ENCODE measurements at places on chromosomes 1 and 21.

GRCh38 chr1:43648876-43649477 lies 972 bp upstream of the KDM4A start:
- no peak for DNase-seq

DNA sequence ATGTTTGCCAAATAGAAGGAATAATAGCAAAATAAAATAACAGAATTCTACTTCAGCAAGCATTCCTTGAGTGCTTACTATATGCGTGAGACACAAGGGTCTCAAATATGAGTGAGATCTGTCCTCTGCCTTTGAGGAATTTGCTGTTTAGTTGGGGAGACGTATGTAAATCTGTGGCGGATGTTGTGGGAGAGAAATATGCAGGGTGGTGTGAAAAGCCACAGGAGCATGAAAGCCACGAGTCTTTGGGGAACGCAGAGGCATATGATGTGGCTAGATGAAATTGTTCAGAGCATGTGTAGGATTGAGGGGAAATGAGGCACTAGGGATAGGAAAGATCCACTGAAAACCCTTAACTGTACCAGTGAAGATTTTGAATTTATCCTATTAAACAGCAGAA lies 244.4 kb downstream of the PBX1 start:
- DNase-seq, result no peak

GRCh38 chr1:175765293-175765692 lies 21.9 kb upstream of the TNR start:
- DNase-seq, result no peak

DNA sequence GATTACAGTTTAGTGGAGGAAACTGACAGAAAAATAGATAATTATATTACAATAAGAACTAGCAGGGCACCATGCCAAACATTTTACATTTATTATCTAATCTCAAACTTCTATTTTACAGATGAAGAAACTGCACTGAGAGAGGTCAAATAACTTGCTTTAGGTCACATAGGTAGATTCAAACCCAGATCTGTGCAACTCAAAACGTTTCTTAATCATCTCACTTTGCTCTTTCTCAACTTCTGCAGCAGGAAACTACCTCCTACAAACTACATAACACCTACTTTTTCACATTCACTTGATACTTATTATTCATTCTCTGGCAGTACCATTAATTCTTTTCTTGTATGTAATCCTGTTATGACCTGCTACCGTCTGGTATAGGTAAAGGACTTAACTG lies 49.9 kb upstream of the BCL10 start:
- no peak for DNase-seq

- no peak for DNase-seq
Observed at GRCh38 chr21:30434033-30434631, 4.1 kb downstream of the KRTAP13-4 start.

- no peak for DNase-seq
Observed at GRCh38 chr21:33481314-33481943, 1.7 kb upstream of the TMEM50B start.

GRCh38 chr1:215005078-215005477 lies 77.5 kb upstream of the KCNK2 start:
- no peak for DNase-seq

DNA sequence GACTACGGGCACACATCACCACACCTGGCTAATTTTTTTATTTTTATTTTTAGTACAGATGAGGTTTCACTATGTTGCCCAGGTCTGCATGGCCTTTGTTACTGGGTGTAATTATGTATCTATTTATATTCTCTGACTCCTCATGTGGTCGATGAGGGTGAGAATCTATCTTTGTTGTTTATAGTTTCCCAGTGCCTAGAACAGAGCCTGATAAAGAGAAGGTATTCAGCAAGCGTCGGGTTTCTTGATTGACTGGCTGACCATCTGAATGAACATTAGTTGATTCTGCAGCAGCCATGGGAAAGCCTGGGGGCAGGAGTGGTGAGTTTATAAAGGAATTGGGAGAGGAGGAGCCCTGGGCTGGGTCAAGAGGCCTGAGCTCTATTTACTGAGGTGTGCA lies 28.5 kb downstream of the SERINC2 start:
- no peak for DNase-seq

- no peak for DNase-seq
Observed at GRCh38 chr1:57991289-57991688, 555.2 kb downstream of the OMA1 start.

- DNase-seq, result no peak
Observed at GRCh38 chr1:48831120-48831978, 54.7 kb upstream of the BEND5 start.

DNA sequence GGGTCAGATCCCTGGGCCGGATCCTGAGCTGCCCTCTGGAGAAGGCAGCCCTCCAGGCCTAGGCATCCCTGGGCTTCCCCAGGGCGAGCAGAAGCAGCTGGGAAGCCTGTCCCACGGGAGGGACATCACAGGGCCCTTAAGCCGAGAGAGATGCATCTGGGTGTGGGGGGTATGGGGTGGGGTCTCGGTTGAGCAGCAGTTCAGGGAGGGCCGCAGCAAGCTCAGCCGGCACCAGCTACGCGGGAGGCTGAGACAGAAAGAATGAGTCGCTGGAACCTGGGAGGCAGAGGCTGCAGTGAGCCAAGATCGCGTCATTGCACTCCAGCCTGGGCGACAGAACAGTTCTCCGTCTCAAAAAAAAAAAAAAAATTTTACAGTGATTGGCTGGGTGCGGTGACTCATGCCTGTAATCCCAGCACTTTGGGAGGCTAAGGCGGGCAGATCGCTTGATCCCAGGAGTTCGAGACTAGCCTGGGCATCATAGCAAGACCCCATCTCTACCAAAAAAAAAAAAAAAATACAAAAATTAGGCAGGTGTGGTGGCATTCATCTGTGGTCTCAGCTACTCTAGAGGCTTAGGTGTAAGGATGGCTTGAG lies 37.7 kb downstream of the RRP1 start:
- no peak for DNase-seq

DNA sequence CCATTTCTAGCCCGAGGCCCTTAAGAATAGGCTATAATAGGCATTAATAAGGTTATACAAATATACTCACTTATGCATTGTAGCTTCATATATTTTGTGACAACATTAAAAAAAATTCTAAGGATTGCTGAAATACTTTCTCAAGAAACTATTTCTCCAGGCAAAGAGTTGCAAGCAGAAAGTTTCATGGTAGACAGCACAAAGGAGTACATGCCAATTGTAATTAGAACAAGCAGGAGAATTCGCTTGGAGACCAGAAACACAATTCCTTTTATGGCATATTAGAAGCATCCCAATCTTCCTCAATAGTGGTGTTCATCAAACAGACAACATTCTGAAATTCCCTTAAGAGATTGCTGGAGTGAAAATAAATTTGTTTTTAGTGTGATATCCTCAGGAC lies 122.8 kb downstream of the CRB1 start:
- no peak for DNase-seq

DNA sequence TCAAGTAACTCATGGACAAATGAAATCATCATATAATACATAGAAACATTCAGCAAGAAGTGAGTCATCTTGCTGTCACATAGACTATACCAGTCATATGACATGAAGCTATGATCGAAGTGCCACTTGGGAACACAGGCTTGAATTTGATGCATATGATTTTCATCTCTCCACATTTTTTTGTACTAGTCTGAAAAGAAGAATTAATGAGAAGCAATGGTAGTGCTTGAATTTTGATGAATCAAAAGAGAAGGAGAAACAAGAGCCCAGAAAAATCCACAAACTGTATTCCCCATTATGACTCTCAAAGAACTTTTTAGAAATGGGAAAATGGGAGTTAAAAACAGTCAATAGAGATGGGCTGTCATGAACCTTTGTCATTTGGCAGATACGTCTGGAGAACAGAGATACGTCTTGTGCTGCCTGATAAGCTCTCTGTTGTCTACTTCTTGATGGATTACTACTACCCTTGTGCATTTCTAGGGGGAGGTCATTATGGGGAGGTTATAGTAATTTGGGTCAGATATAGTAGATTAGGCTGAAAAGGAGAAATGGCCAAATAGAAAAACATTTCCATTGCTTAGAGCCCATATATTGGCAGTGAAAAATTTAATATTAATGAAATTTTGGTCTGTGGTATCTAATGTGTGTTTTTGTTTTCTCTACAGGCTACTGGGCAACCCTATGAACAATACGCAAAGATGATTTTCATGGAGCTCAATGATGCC lies 8.0 kb upstream of the LEPR start:
- no peak for DNase-seq

DNA sequence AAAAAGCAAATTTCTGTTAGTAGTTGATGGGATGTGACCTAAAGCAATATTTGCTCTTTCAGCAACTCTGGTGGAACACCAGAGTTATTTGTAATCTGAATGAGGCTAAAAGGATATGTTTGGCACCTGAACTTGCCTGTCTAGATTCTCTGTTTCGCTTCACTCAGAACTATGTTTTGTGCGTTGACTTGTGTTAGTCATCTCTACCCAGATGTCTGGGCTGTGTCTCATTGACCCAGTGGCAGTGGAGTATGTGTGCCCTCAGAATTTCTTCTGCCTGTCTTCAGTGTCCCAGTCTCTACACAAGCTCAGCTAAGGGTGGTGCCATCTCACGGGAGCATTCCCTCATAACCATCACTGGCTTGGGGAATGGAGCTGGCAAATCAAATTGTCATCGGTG lies 13.9 kb downstream of the KCNK1 start:
- no peak for DNase-seq

- DNase-seq, result no peak
Observed at GRCh38 chr1:210757677-210758076, 376.3 kb downstream of the KCNH1 start.

DNA sequence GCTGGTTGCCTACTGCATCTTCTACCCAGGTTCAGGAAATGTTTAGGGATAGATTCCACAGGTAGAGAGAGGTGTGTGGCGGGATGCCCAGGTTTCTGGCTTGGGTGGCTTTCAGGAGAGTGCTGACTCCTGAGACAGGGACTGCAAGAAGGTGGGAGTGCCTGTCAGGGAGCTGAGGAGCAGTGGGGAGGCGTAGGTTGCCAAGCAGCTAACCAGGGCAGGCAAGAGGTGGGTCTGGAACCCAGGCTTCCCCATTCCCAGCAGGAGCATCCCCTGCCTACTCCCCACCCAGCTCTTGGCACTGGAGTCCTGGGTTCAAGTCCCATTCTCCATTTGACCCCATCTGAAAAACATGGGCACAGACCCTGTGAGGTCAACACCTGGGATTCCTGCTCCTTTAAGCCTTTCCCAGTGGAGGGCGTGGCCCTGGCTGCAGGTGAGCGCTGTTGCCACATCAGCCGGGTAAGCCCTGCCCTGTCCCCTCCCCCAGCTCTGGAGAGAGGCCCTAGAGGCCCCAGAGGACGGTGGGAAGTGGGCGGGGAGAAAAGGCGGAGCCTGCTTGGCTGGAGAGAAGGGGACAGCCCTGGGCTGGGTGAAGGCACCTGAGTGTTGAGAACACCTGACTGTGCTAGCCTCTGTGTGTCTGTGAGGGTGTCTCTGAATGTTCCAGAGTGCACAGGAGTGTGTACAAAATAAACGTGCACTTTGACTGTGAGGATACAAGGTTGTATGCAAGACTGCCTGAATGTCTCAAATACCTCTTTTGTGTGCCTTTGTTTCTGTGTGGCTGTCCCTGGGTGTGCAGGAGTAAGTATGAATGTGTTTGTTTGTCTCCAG lies 14.0 kb upstream of the SYNC start:
- DNase-seq, result no peak

DNA sequence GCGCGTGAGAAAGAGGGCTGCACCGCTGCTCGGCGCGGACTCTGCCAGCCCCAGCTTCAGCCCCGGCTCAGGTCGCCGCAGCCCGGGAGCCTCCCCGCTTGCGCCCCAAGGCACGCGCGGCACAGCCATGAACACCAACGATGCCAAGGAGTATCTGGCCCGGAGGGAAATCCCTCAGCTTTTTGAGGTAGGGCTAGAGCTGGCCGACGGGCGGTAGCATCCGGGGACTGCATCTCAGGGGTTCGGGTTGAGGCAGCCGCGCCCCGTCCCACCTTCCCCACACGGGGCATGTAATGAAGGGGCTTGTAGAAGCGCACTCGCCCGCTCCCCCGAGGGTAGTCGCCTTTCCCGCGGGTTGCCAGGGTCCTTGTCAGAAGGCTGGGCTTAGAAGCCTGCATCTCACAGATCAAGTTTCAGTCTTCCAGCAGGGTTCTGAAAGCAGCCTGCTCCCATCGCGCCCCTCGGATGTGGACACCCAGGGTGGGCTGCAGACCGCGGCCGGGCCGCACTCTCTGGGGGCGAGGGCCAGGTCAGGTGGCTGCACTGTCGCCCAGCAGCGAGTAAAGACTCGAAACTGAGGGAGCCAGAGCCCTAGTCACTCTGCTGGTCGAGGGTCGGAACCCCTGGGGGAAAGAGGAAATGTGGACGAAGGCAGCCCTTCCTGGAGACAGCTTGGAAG lies 507 bp downstream of the AK5 start:
- no peak for DNase-seq

GRCh38 chr21:45078877-45079281 lies 4.5 kb downstream of the ADARB1 start:
- no peak for DNase-seq

DNA sequence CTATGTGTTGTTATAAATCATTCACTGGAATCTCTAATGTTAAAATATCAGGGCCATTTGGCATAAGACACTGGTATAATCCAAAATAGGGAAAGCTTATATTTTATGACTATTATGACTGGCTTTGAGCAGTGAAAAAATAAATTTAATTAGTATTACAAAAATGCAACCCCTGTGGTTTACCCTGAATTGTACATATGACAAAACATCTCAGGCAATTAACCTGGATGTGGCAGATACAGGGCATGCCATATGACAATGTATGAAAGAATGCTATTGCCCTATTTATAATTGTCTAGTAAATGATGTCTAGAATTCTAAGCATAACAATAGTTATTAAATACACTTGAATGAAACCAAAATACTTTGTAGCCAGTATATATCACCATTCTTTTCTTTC lies 532.5 kb upstream of the ADGRL4 start:
- DNase-seq, result no peak

- DNase-seq, result no peak
Observed at GRCh38 chr1:204920511-204920910, 49.8 kb downstream of the NFASC start.

DNA sequence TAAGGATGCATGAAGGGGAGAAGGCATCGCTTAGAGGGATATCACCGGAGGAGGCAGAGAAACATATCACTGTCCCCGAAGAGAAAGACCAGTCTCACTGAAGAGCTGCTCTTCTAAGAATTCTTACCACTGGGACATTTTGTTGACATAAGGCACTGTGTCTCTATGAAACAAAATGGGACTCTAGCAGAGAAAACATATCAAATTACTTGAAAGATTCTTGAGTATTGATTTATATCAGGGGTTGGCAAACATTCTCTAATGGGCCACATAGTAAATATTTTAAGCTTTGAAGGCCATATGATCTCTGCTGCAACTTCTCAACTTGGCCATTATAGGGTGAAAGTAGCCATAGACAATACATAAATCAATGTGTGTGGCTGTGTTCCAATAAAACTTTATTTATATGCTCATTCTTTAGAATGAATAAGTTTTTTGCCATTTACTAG lies 41.0 kb upstream of the GREM2 start:
- no peak for DNase-seq

GRCh38 chr1:50637460-50637859 lies 214.2 kb upstream of the DMRTA2 start:
- no peak for DNase-seq

Data from C1 segment of cervical spinal cord (tissue), 14 donors.